Foreskin keratinocyte (primary cell): ENCODE measurements at places on chromosomes 6 and 20. TPM values are rescaled to one million over a fixed set of nuclear protein-coding genes. Genes with fewer than 3 reads are reported as not detected.

DNA sequence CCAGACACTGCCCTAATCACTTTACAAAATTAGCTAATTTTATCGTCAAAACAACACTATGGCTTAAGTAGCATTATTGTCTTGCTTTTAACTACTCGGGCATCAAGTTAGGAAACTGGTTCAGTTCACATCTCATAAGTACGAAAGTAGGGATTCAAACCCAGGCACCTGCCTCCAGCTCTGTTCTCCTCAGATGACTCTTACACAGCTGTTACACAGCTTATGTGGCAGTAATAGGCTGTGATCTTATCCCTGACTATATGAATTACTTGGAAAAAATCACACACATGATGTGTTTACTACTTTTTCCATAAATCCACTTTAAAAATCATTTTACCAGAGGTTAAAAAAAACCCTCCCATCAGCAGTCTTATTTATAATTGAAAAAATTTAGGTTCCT, 389.2 kb upstream of the FLRT3 start:
- no peak for DNase-seq

DNA sequence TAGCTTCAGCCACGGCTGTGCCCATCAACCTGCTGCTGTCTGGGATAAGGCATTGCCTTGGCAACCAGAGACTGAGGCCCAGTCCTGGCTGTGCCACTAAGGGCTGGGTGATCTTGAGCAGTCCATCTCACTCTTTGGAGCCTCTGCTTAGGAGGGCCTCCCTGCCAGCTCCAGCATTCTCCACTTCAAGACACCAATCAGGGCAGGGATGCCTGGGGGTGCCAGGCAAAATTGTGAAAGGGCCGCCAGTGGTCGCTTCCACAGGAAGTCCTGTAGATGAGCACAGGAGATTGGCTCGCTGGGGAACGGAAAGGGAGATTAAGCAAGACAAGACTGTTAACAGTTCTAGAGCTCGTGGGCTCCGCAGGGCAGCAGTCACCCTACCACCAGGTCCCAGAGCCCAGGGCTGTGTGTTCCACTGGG, at the start of gene RAB44:
Gene RAB44 (plus strand): TSS at position 346 of the 423 bp plus-strand sequence. CDS start 6,410 bp downstream, outside the sequence.
- no peak for DNase-seq

- peak; percentile 74 for DNase-seq
Measured at GRCh38 chr6:138695193-138695592, 78.4 kb upstream of the CCDC28A start.

DNA sequence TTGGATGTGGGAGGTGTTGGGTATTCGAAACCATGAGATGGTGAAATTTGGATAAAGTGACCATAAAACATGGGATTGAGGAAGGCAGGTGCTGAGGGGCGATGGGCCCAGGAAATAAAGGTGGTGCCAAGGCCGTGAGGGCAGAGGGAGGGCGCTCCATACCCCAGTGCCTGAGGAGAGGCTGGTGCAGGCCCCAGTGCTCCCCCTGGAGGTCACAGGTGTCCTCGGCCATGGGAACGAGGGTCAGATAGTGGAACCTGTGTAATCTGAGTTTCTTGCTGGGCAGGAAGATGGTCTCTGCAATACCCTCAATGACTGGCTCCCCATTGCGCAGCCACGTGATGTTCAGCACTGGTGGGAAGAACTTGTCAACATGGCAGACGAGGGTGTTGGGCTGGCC, 16.2 kb downstream of the HLA-DPB1 start:
- no peak for DNase-seq

DNA sequence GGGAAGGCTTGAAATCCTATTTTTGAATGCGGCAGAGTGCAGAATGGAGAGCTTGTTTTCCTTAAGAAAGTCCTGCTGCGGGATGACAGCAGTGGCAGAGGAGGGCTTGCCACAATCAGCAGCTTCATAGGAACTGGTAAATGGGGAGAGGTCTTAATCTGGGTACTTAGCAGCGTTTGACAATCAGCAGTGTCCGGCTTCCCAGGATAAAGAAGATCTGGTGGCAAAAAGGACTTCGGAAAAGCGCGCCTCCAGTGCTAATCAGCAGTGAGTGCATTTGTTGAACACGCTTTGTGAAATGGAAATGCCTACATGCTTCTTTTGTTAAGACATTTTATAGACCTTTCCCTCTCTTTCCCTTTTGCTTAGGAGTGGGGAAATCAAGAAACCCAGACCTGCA, 735.7 kb downstream of the QKI start:
- no peak for DNase-seq

- peak; percentile 20 for DNase-seq
Measured at GRCh38 chr20:6007094-6007528, 46.7 kb downstream of the LRRN4 start.

GRCh38 chr6:107330168-107330567, 129.2 kb downstream of the PDSS2 start:
- no peak for DNase-seq

DNA sequence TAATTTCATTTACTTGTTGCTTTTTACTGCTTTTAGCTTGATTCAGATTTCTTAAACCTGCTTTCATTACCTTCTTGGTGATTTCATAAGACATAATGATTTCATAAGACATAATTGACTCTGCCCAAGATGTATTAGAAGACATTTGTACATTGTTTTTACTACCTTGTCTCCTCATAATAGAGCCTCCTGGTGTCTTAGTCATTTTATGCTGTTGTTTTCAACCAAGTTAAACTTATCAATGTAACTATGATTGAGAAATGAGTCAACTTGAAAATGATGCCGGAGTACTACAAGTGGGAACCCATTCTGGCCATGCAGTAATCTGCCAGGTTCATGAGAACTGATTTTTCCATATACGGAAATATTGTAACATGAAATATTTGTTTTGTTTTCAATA, 573.6 kb downstream of the MMUT start:
- DNase-seq, result peak; percentile 46

DNA sequence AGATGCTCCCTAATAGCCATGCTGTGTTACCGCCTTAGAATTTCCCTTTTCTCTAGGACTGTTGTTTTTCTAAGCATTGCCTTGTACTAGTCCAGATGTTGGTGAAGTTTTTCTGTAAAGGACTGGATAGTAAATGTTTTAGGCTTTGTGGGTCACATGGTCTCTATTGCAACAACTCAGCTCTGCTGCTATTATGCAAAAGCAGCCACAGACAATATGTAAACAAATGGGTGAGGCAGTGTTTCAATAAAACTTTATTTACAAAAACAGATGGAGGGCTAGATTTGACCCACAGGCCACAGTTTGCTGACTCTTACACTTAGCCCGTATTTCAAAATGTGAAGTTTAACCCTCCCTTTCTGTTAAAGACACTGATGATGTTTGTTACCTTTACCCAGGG, 207.6 kb upstream of the MYLIP start:
- no peak for DNase-seq

DNA sequence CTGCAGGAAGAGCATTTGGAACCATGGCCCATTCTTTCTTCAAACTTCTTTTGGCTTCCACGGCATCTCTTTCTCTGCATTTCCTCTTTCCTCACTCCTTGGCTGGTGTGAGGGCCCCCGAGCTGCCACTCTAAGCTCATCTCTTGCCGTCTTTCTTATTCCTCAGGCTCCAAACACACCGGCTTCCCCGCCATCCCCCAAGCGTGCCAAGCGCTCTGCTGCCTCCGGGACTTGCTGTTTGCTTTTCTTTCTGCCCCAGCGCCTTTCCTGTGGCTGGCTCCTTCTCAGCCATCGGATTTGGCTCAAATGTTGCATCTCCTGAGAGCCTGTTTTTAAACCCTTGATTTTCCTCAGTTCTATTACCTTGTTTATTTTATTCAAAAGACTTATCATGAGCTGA, 172.7 kb downstream of the PACRG start:
- no peak for DNase-seq

DNA sequence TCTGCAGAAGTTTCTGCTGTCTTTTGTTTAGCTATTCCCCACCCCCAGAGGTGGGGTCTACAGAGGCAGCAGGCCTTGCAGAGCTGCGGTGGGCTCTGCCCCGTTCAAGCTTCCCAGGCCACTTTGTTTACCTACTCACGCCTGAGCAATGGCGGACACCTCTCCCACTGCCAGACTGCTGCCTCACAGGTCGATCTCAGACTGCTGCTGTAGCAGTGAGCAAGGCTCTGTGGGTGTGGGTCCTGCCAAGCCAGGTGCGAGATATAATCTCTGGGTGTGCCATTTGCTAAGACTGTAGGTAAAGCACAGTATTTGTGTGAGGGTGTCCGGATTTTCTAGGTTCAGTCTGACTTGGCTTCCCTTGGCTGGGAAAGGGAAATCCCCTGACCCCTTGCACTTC, 23.6 kb upstream of the ZNF337 start:
- no peak for DNase-seq

DNA sequence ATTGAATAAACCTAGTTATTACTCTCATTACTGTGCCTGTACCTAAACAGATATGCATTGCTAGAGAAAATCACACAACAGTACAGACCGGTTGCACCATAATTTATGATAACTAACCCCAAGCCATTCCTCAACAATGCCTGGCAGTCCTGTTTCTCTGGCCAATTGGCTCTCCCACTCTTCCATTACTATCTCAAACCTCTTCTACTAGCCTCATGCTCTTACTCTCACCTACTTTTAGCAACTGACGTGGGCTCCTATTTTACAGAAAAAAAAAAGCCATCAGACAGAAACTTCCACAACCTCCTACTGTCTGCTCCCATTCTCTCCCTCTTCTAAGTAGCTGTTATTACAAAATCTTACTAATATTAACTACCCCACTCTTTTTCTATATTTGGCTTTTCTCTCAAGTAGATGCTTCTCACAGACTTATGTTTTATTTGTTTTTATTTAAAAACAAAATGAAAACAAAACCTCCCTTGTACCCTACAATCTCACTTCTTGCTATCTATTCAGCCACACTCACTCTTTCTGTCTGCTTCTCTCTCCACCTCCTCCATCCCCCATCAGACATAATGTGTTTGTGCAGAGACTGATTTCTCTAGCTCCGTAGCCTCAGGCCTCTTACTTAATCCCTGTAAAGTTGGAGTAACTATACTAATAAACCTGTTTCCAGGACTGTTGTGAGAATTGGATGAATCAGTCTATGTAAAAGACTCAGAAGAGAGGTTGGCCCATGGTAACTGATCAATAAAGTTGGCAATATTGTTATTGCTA, 9.1 kb downstream of the GOPC start:
- DNase-seq, result no peak

GRCh38 chr20:33979094-33979493, 14.6 kb upstream of the RALY start:
- no peak for DNase-seq

DNA sequence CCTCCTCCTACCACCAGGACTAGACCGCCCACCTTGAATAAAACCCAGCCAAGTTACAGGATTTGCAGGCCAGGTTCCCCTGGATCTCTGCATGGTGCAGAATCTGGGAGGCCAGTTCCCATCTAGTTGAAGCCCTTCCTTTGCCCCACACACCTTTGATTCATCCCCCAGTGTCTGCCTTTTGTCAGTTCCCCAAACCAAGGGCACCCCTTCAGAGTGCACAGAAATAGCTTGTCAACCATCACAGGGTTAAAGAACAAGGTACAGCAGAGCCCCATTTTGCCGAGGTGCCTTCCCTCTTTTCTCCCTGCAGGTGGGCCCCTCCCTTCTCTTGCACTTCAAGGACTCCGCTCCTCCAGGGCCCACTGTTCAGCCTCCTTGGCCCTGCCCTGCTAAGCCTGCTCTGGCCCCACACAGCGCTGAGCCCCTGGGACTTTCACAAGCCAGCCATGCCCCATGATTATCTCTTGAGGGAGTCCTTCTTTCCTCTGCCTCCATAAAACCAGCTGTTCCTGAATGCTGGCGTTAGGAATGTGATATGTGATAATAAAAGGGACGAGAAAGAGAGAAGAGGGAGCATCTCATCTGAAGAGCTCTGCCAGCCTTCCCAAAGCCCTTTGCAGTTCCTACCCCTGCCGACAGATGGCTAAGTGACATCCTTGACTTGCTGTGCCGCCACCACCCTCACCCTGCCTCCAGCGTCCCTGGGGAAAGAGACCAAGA, 280.3 kb downstream of the CDC5L start:
- DNase-seq, result no peak

DNA sequence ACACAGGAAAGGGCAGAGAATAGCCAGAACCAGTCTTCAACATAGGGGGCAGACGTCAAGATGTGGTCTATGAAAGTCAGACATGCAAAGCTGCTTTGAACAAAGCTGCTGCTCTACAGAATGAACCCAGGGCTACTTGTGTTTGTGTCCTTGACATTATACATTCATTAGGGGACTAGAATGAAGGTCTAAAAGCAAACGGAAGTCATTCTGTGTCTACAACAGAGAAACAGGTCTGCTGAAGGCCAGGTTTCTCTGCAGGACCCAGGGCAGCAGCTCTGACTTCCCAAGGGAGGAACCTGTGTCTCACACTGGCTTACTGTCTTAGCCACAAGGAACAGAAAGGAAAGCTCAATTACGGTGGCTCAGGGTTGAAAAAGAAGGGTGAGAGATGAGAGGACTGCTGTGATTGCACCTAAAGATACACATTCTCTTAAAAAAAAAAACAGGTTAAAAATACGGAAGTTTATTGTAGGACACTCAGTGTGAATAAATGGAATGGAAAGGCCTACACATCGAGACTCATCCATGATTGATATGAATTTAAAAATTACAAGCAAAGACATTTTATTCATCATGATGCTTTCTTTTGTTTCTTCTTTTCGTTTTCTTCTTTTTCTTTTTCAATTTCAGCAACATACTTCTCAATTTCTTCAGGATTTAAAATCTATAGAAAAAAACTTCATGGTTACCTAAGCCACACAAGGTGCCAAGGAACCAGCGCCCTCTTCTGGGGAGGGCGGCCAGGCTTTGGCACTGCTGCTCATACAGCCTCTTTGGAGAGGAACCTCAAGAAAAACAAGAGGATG, 6.7 kb downstream of the PSMA7 start:
- DNase-seq, result no peak

Gene LGSN
- not detected in 2 replicates for polyA plus RNA-seq

Gene SLC17A9
- polyA plus RNA-seq, result 0.29 and 0.33 TPM in 2 replicates

Gene GATA5
- not detected in 2 replicates for polyA plus RNA-seq

Gene TAAR2
- polyA plus RNA-seq, result not detected in 2 replicates

Gene PSORS1C1
- 12.5 and 19.7 TPM in 2 replicates for polyA plus RNA-seq

Gene HELZ2
- polyA plus RNA-seq, result 13.0 and 13.6 TPM in 2 replicates

Gene WFDC12
- polyA plus RNA-seq, result 0.35 and 0.36 TPM in 2 replicates
